ENCODE measurements at places on chromosomes 7 and 10.

- DNase-seq: peak; percentile 69
Measured at GRCh38 chr10:44982114-44982460, 3.5 kb upstream of the DEPP1 start.

GRCh38 chr7:34835901-34836600 lies 178.0 kb downstream of the NPSR1 start:
- DNase-seq: no peak

DNA sequence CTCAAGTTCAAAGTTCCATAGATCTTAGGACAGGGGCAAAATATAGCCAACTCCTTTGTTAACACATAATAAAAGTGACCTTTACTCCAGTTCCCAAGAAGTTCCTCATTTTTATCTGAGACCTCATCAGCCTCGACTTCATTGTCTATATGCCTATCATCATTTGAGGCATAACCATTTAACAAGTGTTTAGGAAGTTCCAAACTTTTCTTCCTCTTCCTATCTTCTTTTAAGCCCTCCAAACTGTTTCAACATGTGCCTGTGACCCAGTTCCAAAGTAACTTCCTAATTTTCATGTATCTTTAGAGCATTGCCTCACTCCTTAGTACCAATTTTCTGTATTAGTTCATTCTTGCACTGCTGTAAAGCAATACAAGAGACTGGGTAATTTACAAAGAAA lies 569.1 kb downstream of the ANKRD7 start:
- DNase-seq: no peak

DNA sequence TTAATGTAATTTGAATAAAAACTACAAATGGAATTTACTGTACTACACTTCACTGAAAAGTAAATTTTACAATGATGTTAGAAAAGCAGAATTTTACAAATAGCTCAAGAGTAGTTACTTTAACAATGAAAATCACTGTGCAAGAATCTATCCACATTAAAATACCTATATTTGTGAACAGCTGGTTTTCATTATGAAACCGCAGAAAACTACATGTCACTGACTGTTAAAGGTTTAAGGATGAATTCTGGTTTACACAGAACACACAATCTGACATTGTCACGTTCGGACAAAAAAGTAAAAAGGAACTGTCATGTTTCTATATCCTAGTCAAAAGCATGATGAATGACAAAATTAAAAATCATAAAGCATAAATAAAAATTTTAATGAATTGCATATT lies 415.3 kb upstream of the PRKCQ start:
- DNase-seq: no peak

DNA sequence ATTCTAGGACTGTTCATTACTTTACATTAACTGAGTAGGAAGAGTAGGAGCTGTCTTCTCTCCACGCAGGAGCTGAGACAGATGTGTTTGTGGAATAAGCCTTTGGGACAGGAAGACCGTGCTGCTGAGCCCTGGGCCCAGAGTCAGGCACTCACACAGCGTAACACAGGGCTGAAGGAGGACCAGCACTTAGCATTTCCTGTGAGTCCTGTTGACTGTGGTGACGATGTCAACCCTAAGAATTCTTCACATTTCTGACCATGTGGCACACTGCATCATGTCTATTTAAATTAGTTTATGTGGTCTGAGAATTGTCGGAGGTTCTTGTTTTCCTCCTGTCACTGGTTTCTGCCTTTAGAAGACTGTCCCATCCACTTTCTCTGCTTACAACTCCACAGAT lies 117.2 kb downstream of the PIP4K2A start:
- no peak for DNase-seq

GRCh38 chr7:8285155-8285554 lies 23.2 kb upstream of the ICA1 start:
- no peak for DNase-seq

GRCh38 chr7:108094933-108095710 lies 35.0 kb downstream of the LAMB4 start:
- DNase-seq: no peak

- DNase-seq: no peak
Measured at GRCh38 chr10:43125274-43125845, 12.9 kb upstream of the CSGALNACT2 start.

DNA sequence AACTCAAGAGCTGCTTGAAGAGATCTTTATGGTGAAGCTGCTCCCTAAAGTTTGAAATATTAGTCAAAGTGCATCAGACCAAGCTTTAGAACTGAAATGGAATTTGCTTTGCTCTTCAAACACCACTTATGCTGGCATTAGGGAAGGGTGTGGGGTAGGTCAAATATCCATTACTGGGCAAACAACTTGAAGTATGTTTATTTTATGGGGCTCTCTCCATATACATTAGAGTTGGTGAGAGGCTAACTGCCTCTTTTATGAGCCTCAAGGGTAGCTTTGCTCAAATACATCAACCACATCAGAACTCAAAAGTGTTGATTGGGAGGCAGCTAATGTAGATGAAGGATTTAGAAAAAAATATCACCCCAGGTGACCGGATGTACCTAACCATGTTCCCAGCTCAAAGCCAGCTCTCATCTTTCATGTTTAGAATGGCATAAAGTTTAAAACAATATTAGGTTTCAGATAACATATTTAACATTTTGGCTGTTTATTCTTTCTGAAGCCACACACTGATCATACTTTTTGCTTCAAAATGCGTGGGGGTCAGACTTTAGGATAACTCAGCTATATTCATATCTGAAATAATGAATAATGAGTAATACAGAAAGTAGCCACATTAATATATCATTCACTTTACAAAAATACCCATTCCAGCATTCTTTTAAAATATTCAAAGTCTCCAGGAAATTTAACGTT lies 318.6 kb downstream of the PTEN start:
- no peak for DNase-seq

DNA sequence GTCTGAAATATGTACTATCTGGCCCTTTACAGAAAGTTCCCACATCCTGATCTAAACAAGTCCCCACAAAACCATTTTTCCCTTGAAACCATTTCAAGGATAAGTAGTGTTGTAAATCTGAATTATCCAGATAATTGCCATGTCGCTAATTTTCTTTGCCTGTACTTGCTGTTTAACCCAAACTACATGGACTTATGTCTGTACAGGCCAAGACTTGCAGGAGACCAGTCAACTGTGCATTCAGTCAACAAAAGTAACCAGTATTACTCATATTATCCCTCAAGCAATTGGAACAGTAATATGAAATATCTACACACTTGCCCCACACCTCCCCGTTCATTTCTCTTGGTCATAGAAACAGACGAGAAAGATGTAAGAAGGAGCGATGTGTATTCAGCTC lies 347.8 kb upstream of the NFE2L3 start:
- no peak for DNase-seq

GRCh38 chr7:101553771-101554445 lies 75.2 kb downstream of the MYL10 start:
- DNase-seq: no peak

DNA sequence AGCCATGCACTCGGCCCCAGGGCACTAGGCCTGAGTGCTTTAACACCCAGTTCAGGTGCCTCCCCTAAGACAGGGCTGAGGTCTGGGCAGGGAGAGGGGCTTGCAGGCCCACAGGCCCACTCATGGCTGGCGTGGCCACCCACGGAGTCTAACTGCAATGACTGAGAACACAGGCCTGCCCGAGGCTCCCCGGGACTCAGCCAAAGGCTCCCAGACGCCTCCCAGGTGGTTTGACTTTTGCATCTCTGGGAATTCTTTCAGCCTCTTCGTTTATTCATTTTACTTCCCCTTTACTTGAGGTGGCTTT lies 37.3 kb downstream of the PTPRN2 start:
- DNase-seq: no peak

- peak; percentile 9 for DNase-seq
Measured at GRCh38 chr7:491292-491957, 28.2 kb downstream of the PDGFA start.

DNA sequence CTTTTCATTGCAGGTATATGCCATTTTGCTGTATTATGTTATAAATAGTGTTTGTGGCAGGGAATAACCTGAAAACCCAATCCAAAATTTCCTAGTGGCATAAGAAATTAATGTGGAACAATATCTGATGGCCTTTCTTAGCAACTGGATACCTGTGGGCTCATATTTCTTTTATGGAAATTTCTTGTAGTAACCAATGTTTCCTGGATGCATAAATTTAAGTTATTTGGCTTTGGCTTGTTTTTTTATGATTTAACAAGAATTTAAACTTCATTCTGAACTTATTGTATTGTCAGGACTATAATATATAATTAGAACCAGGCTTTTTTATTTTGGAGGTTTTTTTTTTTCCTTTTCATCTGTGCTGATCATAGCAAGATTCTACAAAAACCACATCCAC lies 30.1 kb downstream of the TBC1D12 start:
- no peak for DNase-seq

DNA sequence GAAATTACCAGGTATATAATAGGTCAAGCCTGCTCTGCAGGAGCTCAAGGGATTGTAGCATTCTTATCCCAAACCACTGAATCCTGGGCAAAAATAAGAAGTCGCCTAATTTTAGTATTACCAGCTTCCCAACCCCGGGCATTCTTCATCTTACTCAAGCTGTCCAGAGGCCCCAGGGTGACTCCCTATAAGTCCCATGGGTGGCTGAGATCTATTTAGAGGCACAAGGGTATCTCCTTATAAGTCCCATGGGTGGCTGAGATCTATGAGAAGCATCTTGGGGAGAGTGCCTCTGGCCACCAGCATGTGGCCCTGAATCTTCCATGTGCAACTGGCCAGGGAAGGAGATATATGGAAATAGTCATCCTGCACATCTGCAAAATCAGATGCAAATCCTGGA lies 38.9 kb downstream of the PRSS2 start:
- DNase-seq: no peak
